ENCODE measurements at places on chromosomes 12 and 14.

GRCh38 chr12:15763328-15763727, 25.9 kb downstream of the EPS8 start:
- DNase-seq = no peak

DNA sequence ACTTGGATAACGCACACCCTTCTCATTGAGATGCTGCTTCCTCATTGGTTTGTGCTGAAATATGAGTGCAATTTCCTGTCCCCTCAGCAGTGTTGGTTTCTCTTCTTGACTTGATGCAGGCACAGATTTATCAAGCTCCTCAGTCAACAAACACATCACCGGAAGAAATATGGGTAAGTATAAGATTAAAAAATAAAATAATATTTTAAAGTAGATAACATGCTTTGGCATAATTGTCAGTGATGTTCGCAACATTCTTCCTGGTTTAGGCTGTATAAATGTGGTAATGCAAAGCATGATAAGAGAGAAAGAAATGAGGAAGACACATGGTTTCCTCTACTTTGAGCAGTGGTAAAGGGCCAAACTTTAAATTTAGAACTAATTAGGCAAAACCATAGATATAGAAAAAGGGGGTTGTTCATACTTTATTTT, at the start of gene GPR65:
GPR65 (plus strand) TSS at position 86 of the 432 bp plus-strand sequence. CDS start 5,713 bp downstream, outside the sequence.
- peak; percentile 84 for DNase-seq

DNA sequence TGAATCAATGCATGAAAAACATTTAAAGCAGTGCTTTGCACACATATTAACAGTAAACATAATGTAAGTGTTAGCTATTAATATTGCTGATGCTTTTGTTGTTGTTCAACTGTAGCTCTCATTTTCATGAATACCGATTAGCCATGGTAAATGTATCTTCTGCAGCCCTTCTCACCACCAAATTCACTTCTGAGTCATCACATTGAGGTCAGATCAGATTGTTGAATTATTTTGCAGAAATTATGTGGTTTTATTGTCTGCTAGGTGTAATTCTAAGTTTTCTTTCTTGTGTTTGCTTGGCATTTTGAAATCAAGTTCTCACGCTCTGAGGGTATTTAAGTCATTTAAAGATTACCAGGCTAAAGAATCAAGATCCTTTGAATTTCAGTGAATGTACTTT, 74.6 kb downstream of the AKAP6 start:
- DNase-seq = no peak

- no peak for DNase-seq
These were observed 34.8 kb downstream of the ATL1 start for GRCh38 chr14:50594577-50595316.

GRCh38 chr12:105253866-105254513, 18.0 kb upstream of the APPL2 start:
- DNase-seq = no peak

DNA sequence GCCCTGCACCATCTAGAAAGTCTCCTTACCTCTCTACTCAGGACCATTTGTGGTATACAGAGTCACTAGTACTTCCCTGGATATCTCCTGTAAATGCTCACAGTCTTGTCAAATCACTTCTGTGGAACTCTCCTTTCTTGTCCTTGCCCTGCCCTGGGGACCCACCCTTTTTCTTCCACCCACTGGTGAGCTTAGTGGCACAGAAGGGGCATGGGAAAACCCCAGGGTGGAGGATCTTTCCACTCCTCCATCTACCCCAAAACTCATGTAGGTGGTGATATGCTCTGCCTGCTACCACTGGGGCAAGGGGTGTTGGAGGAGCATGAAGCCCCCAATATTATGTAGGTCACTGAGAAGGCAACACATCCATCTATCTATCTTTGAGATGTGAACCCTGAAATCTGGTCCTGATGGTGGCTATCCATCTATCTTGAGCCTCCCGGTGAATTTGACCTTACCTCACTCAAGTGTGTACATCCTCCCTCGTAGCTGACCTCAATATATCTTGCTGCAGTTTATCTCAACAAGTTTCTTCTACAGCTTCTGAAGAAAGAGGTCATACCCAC, 943 bp downstream of the TESPA1 start:
- peak; percentile 32 for DNase-seq

DNA sequence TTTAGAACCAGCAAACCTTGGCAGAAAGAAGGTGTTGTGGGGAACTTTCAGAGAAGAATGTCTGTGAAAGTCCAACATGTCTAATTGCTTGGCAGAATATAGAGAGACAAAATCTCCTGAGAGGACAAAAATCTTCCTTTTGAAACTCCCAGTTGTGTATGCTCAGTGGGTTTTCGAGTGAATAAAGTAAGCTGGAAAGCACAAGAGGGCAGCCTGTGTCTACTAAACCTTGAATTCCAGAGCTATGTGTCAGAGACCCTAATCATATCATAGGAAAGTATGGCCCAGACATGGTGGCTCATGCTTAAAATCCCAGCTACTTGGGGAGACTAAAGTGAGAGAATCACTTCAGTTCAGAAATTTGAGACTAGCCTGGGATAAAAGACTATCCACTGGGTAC, 661.2 kb downstream of the SLC16A7 start:
- no peak for DNase-seq

DNA sequence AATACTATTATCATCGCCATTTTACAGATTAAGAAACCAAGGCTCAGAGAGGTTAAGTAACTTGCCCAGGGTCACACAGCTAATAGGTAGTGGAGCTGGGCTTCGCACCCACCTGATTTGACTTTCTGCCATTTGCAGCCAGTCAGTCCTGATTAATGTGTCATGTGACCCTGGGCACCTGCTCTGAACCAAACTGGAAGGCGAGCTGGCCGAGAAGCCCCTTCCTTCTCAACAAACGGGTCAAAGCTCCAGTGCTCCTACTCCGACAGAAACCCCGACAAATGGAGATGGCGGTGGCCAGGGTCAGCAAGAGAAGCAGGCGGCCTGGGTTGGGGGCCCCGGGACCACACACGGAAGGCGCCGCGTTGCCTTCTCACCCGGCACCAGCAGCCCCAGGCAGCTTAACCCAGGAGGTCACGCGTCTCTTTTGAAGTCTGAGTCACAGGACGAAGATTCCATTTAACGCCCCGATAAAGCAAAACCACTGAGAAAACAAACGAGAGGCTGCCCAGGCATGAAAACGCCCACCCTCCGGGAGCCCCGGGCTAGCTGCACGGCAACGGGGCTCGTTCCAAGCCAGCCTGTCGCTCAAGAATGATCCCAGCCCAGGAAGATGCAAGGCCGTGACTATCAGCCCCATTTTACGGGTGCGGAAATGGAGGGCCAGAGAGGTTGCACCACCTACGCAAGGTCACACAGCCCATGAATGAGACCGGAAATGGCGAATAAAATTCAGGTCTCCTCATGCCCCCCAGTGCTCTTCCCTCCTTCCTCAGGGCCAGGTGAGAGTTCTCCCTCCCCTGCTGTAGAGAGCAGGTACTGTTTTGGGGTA, 124.8 kb downstream of the SCARB1 start:
- no peak for DNase-seq

DNA sequence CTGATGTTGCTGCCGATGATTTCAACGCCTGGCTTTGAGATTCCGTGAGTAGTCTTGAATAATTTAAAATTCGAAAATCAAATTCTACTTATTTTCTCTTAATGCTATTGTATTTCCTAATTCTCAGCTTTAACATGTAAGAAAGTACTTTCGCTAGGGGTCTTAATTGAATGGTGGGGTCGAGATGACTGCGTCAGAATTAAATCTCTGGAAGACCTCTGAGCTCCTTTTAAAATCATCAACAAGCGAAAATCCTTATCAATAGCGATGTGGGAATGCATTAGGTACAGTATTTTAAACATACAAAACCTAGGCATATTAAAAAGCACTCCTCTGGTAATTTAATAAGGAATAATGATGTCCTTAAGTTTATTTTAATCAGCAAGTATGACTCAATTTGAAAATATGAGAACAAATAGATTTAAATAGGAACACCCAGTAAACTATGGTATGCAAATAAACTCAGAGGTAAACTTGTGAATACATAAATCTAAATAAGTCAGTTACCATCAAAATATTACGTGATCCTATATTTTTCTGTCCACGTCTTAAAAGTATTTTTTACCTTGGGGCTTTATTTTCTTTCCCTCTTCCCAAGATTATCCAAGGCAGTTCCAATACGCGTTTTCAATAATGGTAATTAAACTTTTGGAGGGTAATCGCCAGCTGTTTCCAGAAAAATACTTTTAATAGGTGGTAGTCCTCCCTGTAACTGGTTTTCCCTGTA, 1.4 kb downstream of the FOXA1 start:
- no peak for DNase-seq

GRCh38 chr12:66496595-66496994, 182.3 kb downstream of the GRIP1 start:
- DNase-seq = no peak

GRCh38 chr12:51217133-51217967, 512 bp downstream of the POU6F1 start:
- peak; percentile 29 for DNase-seq

GRCh38 chr12:47458279-47458678, 247.6 kb downstream of the RPAP3 start:
- DNase-seq = no peak

- peak; percentile 5 for DNase-seq
These were observed 36.4 kb upstream of the NR1H4 start for GRCh38 chr12:100437038-100437841.

- no peak for DNase-seq
These were observed 84.9 kb downstream of the SLC25A21 start for GRCh38 chr14:37087520-37087919.

GRCh38 chr12:82950356-82950755, 263.6 kb downstream of the TMTC2 start:
- DNase-seq = no peak

GRCh38 chr12:57479376-57480115, at the start of gene ARHGAP9:
TSS of gene ARHGAP9 (minus strand) at chr12:57479866. CDS start at chr12:57479406, 460 bp downstream.
- DNase-seq = peak; percentile 71

DNA sequence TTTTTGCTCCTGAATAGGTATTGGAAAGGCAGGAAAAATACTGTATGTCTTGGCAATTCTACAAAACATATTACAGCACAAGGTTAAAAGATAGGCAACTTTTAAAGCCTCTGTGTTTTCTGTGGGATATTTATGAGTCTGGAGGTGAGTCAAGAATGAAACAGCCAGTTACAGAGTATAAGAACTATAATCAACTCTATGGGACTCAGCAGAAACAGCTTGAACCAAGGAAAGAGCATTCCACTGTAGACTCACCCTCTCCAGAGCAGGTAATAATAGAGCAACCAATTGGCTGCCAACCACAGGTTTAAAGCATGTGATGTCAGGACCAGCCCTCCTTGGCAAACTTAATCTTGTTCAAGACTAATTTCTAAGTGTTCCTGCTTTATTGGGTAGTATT, 100.5 kb upstream of the MDM1 start:
- no peak for DNase-seq

- DNase-seq = no peak
These were observed 149.9 kb upstream of the RASSF8 start for GRCh38 chr12:25808604-25809003.

- no peak for DNase-seq
These were observed 17.4 kb upstream of the COL2A1 start for GRCh38 chr12:48021485-48022179.

GRCh38 chr14:74648601-74649000, 36.6 kb upstream of the LTBP2 start:
- no peak for DNase-seq

GRCh38 chr12:71160585-71160984, 2.8 kb upstream of the TSPAN8 start:
- peak; percentile 2 for DNase-seq

GRCh38 chr12:104720339-104721038, 237.6 kb downstream of the SLC41A2 start:
- peak; percentile 63 for DNase-seq

GRCh38 chr12:16303939-16304338, 26.5 kb upstream of the SLC15A5 start:
- no peak for DNase-seq

GRCh38 chr14:78088916-78089315, 81.3 kb upstream of the NRXN3 start:
- no peak for DNase-seq

DNA sequence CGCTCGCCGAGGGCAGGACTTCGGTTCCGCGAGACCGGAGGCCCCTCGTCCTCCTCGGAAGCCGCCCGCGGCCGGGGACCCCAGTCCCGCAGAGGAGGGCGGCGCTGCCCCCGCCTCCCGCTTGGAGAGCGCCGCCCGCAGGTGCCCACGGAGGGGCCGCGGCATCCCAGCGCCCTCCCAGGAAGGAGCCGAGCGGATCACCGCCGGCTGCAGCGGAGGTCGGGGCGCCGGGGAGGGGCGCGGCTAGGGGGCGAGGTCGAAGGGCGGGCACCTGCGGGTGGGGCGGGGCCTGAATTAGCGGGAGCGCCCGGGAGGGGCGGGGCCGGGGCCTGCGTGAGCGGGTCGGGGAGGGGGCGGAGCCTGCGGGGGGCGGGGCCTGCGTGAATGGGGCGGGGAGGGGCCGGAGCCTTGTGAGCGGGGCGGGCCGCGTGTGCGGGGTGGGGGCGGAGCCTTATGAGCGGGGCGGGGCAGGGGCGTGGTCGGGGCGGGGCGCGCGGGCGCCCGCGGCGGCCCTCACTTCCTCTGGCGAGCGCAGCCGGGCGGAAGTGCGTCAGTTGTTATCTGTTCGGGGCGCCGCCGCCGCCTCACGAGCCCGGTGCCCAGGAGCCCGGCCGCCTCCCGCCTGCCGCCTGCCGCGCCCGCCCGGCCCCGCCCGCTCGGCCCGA, at the start of gene FBRSL1:
FBRSL1 (plus strand) TSS at position 550 of the 665 bp plus-strand sequence.
- DNase-seq = peak; percentile 92

- no peak for DNase-seq
These were observed 207.9 kb downstream of the BTG1 start for GRCh38 chr12:91937706-91938105.
